ENCODE measurements at places on chromosomes 1 and 21.

GRCh38 chr1:214019499-214019898 is 31.7 kb downstream of the PROX1 start:
- no peak for DNase-seq

DNA sequence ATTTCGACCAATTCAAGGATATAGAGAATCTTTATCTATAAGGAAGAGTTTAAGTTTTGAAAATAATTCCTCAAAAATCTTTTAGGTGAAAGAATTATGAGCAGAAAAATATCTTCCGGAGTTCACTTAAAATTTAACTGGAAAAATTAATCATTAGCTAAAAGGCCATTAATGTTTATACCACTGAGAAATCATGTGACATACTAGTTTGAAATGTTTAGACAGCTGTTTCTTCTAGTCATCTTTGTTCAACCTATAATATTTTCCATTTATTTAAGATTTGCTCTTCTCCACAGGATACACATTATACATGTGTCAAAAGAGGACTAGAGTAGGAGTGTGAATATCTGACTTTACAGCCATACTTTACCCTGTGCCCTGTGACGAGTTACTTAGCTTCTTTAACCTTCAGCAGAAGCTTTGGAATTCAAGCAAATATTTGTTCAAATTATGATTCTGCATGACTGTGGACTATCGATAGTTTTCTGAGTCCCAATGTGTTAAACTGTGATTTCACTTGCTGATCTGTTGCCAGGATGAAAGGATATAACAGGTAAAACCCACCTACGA is 374.8 kb downstream of the BRINP3 start:
- DNase-seq, result no peak

DNA sequence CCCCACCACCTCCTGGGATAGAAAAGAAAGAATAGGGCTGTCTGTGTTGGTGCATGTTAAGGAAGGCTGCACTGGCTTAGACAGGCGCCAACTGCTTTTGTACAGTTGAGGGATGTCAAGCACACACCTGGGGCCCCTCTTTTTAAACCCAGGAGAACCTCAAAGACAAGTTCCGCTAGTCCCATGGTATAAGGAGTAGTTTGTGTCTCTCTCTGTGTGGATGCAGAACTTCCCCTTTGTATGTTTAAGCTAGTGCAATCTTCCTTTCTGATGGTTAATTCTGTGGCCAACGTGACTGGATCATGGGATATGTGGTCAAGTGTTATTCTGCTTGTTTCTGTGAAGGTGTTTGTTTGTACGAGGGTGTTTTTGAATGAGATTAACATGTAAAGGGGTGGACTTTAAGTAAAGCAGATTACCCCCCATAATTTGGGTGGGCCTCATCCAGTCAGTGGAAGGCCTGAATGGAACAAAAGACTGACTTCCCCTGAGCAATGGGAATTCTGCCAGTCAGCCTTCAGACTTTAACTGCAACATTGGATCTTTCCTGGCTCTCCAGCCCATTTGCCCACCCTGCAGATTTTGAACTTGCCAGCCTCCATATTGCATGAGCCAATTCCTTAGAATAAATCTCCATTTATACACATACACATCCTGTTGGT is 9.5 kb upstream of the DUSP10 start:
- DNase-seq, result no peak

DNA sequence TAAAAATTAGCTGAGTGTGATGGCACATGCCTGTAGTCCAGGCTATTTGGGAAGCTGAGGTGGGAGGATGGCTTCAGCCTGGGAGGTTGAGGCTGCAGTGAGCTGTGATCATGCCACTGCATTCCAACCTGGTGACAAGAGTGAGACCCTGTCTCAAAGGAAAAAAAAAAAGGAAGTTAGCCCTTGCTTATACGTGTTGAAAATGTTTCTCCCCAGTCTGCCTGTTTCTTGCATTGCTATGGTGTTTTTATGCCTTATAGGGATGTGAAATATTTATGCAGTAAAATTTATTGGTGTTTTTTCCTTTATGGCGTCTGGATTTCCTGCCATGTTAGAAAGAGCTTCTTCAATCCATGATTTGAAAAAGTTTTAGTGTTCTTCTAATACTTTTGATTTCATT is 3.6 kb upstream of the RERE start:
- DNase-seq, result no peak

GRCh38 chr1:26838474-26839338 is 12.2 kb downstream of the ZDHHC18 start:
- DNase-seq, result no peak

DNA sequence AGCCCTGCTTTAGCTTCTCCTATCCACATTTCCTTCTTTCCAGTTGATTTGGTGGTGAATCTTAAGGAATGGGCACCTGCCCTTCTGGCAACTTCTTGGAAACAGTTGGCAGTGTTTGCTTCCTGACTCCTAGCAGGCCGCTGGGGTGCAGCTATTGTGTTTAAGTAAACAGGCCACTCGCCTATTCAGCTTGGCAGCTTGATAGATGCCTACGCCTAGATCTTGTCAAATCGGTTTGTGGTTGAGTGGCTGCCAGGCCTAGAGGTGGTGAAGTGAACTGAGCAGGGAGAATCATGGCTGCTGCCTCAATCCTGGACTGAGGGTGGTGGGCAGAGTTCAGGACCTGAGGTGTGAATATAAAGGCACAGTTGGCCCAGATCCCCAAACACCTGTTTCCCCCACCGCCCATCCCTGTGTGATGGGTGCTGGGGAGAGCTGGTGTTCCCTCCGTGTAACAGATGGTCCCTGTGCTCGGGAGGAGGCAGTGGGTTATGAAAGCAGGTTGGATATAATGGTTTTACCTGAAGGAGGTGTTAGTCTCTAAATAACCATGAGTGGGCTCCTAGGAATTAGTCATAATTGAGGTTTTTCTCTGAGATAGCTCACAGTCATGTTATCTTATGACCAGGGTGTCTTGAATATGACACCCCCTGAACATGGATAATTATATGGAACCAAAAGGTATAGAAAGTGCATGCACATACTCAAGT is 940 bp upstream of the PLA2G2C start:
- DNase-seq, result no peak

- no peak for DNase-seq
Measured at GRCh38 chr1:198287916-198288315, 131.1 kb downstream of the NEK7 start.

GRCh38 chr1:17096584-17096983 is 22.7 kb downstream of the PADI2 start:
- DNase-seq, result no peak

- DNase-seq, result no peak
Measured at GRCh38 chr1:216793303-216793702, 70.1 kb upstream of the ESRRG start.

GRCh38 chr1:31148409-31148808 is 82.9 kb upstream of the PUM1 start:
- no peak for DNase-seq

GRCh38 chr1:21852282-21853130 is 40.4 kb downstream of the LDLRAD2 start:
- DNase-seq, result no peak

DNA sequence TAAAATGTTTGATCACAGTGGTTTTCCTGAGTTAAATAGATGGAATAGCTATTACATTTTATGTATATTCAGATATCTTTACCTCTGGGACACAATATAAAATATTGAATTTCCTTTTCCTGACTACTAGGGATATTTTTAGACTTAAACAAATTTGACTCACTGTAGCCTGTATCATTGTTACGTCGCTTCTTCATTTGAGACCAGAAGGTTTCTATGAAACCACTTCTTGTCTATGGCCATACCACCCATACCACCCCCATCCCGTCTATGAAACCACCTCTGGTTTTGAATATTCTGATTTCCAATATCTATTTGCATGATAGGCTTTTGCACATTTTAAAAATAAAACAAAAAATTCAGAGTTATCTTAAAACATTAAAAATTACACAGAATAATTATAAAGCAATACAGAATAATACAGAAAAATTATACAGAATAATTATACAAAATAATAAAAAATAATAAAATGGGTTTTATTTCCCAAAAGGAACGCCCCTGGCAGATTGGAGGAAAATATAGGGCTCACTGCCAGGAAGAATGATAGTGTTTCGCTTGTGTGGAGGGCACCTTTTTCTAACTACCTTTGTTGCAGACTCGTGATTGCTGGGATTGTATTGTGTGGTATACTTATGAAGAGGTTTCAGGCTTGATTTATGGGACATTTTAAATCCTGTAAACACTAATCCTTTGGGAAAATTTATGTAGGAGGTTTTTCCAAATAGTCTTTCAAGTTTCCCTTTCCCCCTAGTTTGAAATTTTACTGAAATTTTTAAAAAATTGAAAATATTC is 4.7 kb downstream of the SPEN start:
- DNase-seq, result no peak

DNA sequence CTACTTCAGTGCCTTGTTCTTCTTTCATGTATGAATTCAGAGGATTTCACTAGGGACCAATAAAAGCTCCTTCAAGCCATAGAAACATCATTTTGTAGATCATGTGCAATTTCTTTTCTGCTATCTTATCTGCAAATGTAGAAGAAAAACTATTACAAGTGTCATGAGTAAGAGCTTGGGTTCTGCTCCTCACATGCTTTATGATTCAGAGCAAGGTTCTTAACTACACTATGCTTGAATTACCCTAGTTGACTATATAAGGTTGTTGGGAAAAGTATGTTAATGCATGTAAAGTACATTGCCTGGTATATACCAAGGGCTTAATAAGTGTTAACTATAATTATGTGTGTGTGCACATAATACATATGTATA is 91.4 kb upstream of the S1PR1 start:
- DNase-seq, result no peak

- DNase-seq, result no peak
Measured at GRCh38 chr1:153390938-153391710, at the start of gene S100A8. Gene S100A8, minus strand, starts transcription at chr1:153391073. Its CDS starts 538 bp downstream, at chr1:153390535.

DNA sequence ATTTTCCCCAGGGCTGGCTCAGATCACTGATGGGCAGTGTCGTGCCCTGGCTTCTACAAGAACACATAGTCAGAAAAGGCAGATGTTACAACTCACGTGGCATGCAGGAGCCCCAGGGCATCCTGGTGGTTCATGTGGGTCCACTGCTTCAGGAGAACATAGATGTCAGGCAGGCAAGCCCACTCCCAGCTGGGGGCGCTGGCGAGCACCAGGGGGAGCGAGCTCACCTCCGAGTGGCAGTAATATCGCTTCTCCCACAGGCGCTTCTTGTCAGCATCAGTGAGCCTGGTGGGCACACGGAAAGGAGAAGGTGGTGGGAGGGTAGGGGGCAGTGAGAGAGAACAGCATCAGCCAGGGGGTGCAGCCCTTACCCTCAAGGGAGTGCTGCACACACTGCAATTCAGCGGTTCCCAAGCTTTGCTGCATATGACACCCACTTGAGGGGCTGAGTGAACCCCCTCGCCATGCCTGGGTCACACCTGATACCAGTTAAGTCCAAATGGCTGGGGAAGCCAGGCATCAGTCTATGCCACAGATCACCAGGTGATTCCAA is 34.3 kb upstream of the PPP1R15B start:
- DNase-seq, result peak; percentile 39

DNA sequence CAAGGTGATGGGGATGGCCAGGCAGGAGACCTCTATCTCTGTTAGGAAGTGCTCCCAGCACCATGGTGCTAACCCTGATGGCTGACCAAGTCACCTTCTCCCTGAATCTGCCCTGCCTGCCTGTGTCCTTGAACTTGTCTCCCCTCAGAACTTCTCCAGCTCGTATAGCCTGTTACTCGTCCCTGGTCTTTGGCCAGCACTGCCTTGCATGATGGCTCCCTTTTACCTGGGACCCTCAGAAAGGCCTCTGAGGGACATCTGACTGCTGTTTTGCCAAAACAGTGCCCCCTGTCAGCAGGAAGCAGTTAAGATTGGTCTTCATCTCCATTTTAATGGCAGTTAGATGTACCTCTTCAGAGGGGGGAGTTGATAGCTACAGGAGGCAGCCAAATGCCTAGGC is 148.3 kb downstream of the RHOU start:
- no peak for DNase-seq

DNA sequence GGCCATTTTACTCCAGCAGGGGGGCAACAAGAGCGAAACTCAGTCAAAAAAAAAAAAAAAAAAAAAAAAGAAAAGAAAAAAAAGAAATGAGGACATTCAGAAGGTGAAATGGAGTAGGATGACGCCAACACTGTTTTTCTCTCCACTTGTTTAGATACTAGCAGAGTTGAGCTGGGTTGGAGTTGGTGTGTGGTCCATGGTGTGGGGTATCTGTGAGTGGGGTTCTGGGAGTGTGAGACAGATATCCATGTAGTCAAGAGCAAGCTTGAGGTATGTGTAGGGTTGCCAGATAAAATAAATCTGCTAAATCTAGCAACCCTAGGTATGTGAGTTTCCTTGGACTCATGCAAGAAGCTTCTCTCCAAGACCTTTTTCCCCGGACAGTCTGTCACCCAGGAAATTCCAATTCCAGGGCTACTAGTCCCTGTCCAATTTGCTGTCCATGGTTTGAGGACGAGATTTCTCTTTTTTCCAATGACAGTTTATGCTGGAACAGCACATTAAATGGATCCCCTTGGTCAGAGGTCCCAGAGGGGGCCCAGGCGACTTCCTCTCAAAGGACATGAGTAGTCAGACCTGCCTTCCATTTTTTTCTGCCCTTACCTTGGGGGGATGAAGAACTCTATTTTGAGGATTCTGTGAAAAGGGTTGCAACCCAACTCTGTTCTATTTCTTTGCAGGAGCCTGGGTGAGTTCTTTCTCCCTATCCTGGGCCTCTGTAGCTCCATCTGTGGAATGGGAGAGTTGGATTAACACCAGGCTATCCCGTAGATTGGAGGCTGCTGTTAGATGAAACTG is 2.1 kb upstream of the FOXD2 start:
- no peak for DNase-seq

- DNase-seq, result no peak
Measured at GRCh38 chr1:4847711-4848110, 193.3 kb downstream of the AJAP1 start.

GRCh38 chr1:199815947-199816346 is 211.6 kb upstream of the NR5A2 start:
- DNase-seq, result no peak

DNA sequence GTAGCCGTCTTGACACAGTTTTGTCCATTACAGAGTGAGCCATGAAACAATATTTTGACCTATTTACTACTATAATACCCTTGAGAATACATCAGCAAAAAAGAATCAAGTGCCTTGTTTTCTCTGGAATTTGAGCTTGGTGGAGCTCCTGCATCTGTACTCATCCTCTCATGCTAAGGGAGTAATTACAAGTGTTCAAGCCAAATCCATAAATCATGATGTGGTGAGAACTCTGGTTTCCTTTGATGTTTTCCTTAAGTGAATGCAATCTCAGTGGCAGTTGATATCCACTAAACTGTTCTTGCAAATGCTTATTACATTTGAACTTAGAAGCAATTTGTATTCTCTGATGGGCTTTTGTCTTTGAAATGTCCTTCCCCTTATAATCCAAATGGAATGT is 824.6 kb upstream of the TMPRSS15 start:
- DNase-seq, result peak; percentile 10

- DNase-seq, result no peak
Measured at GRCh38 chr1:227994632-227995300, 12.0 kb upstream of the WNT3A start.
